Activated T-helper 1 cell treated with anti-CD3 and anti-CD28 coated beads, Interleukin-2, amount 50 U/mL, for 16 hours (primary cell): ENCODE measurements at places on chromosomes 5 and 9.

GRCh38 chr9:134661791-134662142, 20.2 kb downstream of the COL5A1 start:
- DNase-seq, result no peak

GRCh38 chr5:172541099-172541772, 86.9 kb upstream of the SH3PXD2B start:
- DNase-seq, result no peak

GRCh38 chr5:41482715-41483114, 27.7 kb downstream of the PLCXD3 start:
- no peak for DNase-seq

GRCh38 chr5:40134883-40135520, 544.7 kb upstream of the PTGER4 start:
- no peak for DNase-seq

DNA sequence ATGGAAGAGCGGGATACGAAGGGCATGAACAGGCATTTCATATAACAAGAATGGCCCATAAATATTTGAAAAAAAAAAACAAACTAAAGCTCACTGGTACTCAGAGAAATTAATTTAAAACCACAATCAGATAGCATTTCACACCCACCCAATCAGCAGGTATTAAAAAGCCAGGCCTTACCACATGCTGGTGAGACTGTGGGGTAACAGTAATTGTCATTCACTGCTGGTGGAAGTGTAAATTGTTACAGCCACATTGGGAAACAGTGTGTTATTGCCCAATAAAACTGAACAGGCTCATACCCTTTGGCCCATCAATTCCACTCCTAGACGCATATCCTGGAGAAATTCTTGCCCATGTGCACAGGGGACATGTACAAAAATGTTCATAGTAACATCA, 66.0 kb downstream of the PLAC8L1 start:
- DNase-seq, result no peak

DNA sequence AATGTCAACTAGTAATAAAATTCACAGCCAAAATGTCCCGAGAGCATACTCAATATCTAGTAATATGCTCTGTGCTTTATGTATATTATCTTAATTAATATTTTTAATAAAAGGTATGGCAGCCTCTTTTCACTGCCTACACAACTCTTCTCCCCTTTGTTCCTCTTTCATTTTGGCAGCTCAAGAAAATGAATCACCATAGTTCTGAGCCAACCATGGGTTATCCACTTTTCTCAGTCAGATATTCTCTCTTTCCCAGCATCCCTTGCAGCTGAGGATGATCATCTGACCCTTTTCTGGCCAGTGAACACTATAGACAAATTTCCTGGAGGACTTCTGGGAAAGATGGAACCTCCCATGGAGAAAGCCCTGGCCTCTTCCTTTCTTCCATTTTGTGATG, 8.2 kb upstream of the DOCK8 start:
- no peak for DNase-seq
